ENCODE measurements at places on chromosomes 7 and 10. TPM values are rescaled to one million over a fixed set of nuclear protein-coding genes. Genes with fewer than 3 reads are reported as not detected.

Gene CDH23
- 8.5 TPM for total RNA-seq

GRCh38 chr10:112230325-112230988 is 46.9 kb upstream of the GPAM start:
- DNase-seq: no peak

Gene POM121
- total RNA-seq: 12.3 TPM

Gene ANXA11
- 55.0 TPM for total RNA-seq

GRCh38 chr10:67549390-67549789 is 146.6 kb downstream of the CTNNA3 start:
- no peak for DNase-seq

Gene AKR1C8
- total RNA-seq: not detected

Gene CTAGE15
- total RNA-seq: not detected

DNA sequence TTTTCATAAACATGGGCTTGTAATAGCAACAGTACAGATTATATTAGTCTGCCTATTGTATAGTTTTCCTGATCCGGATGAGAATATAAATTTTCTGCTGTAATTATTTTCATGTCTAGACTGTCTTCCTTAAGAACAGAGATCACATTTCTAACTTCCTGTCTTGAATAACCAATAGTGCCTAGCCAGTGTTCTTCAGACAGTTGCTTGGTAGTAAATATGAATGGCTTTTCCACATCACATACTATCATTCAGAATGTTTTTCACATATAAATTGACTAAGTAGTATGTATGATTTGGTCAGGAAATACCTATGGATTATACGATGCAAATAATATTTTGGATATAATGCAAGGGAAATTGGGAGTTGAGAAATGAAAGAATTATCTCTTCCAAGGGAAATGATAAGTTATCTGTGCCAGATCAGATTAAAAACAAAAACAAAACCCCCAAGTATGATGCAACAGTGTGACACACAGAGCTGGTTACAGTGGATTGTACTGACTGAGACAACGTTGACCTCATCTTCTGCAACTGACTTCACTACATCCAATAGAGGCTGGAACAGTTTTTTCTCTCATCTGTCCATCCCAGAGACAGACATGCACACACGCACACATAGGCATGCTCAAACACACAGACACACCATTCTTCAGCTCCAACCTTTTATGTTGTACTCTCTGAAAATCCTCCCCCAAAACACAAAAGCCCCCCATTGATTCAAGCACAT is 16.4 kb downstream of the ITGA8 start:
- no peak for DNase-seq

DNA sequence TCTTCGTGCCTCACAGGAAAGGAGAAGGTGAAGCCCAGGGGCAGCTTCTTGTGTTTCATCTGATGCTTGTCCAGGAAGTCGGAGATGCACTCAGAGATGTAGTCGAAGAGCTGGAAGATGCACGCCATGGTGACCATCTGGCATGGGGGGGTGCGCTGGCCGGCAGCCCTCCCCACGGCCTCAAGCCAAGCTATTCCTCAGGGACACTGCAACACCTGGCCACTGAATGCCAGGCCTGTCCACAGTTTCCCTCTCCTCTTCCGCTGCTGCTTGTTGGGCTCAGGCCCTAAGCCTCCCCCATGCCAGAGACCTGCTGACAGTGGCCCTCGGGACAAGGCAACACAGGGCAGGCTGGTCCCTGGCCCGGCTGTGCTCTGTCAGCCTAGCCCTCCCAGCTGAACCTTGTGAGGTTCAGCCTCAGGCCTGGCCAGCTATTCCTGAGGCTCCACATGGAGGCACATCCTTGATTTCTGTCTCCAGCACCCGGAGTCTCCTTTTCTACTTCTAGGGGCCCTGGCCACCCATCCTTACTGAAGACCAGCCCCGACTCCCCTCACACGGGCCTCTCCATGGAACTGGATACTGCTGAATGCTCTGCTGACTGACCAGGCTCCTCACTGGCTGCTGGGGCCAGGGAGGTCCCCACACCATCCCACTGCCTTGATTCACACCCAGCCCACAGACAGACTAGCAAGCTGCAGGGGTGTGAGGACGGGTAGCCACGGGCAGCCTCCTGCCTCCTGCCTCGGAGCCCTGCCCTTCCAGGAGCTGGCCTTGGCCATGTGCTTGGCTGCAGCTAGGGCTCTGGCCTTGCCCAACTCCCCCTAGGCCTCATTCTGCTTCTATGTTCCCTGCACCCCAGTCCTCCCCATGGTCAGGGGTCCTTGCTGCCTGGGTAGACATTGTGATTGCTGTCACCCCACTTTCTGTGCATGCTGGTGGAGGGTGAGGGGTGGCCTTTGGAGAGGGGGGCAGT is 10.1 kb upstream of the MYL7 start:
- peak; percentile 6 for DNase-seq

DNA sequence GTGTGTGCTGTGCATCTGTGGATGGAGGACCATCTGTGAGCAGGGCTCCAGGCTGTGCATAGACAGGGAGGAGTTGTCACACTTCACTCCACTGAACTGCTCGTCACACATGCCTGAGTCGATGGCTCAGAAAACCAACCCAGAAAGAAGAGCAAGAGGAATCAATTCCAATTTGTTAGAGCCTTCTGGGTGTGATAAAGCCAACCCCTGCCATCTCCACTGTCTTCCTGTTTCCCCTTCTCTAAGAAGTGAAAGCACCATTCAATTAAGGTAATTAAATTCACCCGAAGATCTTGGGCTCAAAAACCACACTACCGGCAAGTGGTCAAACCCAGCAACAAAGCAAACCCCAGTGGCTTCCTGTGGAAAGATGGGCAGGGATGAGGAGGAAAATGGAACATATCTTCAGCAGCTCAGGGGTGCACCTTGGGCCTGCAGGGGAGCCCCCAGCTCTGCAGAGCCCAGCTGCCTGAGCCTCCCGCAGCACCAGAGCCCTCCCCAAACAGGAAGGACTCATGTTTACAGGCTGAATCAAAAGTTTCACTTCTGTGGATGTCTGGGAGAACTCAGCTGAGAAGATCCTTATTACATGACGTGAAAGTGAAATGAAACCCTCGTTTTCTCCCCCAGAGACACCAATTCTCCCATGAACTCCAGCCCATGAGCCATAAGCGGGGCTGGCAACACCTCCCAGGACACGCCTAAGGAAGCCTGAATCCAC is 10.9 kb downstream of the C10orf71 start:
- no peak for DNase-seq

GRCh38 chr10:124092860-124093773 is at the start of gene CHST15:
CHST15 (minus strand) TSS chr10:124093598; CDS start chr10:124046212, 47,386 bp downstream.
- no peak for DNase-seq

Gene PIP
- not detected for total RNA-seq

Gene HECW1
- not detected for total RNA-seq

Gene HMX3
- not detected for total RNA-seq

DNA sequence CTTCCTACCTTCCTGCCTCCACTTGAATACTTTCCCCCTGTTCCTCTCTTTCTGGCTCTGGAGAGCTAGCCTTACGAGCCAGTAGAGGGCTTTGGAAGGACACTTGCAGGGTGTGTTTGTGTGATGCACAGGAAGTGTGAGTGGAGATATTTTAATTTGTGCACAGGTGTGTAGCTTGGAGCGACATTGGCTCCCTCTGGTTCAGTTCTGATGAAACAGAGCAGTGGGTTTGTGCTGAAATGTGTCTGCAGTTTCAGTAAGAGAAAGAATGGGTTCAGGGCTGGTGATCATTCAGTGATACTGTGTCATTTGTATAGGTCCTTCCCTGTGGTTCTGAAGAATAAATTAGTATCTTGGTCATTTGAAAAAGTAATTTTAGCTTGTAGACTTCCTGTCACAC is 86.9 kb downstream of the SND1 start:
- DNase-seq: no peak

Measured in uterus (tissue), 4 donors.